ENCODE measurements at places on chromosomes 5 and 9. TPM values are rescaled to one million over a fixed set of nuclear protein-coding genes. Genes with fewer than 3 reads are reported as not detected.

The PAM gene
- 218 TPM for total RNA-seq

The GPX8 gene
- not detected for total RNA-seq

The GFI1B gene
- not detected for total RNA-seq

The PCDHA3 gene
- not detected for total RNA-seq

The LHFPL2 gene
- total RNA-seq: 28.7 TPM

- DNase-seq: no peak
Measured at GRCh38 chr5:74519161-74519571, 121.4 kb downstream of the ENC1 start.

GRCh38 chr5:116669261-116670031 lies 94.8 kb upstream of the SEMA6A start:
- no peak for DNase-seq

DNA sequence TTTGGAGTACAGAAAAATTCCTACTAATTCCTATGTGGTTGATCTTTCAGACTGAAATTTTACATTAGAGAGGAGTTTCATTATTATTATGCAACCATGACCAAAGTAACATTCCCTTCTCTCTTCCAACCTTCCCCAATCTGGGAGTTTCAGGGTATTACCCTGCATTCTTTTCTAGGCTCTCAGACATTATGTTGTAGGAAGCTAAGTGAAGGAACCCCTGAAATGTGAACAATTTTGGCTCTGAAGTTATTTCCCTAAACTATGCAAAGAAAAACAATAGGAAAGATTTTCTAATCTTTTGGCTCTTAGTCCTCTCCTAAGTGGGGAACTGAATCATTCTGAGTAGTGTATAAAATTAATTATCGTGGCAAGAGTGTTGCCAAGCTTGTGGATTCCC lies 63.3 kb upstream of the ZFAND5 start:
- no peak for DNase-seq

- DNase-seq: no peak
Measured at GRCh38 chr5:14663734-14664269, 716 bp upstream of the OTULIN start.

- no peak for DNase-seq
Measured at GRCh38 chr5:3320317-3320875, 275.2 kb upstream of the IRX1 start.

Measured in stomach (tissue), 19 donors.